ENCODE measurements at places on chromosomes 4 and X.

GRCh38 chrX:26927419-26927818 lies 535.7 kb downstream of the PPP4R3C start:
- no peak for DNase-seq

DNA sequence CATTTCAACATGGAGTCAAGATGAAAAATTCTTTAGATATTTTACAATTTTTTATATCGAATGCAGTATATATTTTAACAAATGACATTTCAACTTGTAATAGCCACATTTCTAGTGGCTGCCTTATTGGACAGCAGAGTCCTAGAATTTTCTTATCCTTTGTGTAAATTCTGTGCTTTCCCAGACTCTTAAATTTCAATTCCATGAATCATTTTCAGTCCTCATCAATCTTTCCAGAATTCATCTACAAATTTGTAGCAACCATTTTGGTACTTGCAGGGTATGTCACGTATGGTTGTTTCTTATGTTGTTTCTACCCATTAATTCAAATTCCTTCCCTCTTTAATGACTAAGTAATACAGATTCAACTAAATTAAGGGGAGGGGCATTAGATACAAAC lies 2.7 kb downstream of the PAICS start:
- no peak for DNase-seq

DNA sequence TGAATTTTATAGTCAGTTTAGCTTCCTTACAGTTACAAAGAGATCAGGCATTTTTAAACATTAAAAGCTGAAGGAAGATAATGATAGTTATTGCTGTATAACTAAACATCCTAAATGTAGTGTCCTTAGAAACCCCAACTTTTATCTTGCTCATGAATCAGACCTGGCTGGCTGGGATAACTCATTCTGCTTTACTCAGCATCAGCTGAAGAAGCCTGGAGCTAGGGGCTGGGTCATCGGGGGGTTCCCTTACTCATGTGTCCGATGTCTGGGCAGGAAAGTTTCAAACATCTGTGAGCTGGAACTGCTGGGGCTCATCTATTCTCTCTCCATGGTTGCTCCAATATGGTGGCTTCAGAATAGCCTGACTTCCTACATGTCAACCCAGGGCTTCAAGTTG lies 113.9 kb downstream of the MTNR1A start:
- no peak for DNase-seq

GRCh38 chr4:52051615-52052474 lies 741 bp downstream of the SPATA18 start:
- no peak for DNase-seq

Measured in CD8-positive, alpha-beta T cell (primary cell).